ENCODE measurements at places on chromosomes 7 and 10. TPM values are rescaled to one million over a fixed set of nuclear protein-coding genes. Genes with fewer than 3 reads are reported as not detected.

GRCh38 chr10:117320050-117320665, 55.1 kb downstream of the PDZD8 start:
- DNase-seq, result no peak

The EVX1 gene
- total RNA-seq, result not detected

The MRPL43 gene
- 80.9 TPM for total RNA-seq

DNA sequence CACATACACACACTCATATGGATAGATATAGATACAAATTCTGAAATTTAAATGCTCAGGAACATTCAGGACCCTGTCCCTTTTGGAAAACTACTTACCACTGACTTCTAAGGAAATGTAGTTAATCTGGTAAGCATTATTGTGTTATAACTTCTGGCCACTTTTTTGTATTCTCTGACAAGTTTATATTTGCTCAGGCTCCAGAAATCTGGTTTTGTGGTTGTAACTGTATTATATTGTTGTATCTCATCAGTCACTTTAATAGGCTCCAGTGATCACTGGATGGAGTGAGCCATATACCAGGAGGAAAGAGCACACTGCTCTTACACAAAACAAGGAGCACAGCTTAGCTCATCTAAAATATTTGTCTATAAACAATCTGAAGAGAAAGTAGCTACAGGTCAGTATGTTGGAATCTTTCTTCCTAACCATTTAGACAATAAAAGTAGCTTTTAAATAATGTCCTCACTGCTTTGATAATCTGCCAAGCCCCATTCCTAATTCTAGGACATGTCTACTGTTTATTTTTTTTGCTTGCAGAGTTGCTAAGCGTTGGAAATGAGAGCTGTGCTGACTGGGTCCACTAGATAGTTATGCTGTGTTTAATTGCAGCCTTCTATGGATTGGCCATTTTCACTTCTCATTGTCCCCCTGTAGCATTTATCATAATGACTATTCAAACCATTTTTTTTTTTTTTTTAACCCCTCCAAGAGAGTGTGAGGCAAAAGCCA, 43.8 kb downstream of the SMNDC1 start:
- no peak for DNase-seq

The RARRES2 gene
- not detected for total RNA-seq

DNA sequence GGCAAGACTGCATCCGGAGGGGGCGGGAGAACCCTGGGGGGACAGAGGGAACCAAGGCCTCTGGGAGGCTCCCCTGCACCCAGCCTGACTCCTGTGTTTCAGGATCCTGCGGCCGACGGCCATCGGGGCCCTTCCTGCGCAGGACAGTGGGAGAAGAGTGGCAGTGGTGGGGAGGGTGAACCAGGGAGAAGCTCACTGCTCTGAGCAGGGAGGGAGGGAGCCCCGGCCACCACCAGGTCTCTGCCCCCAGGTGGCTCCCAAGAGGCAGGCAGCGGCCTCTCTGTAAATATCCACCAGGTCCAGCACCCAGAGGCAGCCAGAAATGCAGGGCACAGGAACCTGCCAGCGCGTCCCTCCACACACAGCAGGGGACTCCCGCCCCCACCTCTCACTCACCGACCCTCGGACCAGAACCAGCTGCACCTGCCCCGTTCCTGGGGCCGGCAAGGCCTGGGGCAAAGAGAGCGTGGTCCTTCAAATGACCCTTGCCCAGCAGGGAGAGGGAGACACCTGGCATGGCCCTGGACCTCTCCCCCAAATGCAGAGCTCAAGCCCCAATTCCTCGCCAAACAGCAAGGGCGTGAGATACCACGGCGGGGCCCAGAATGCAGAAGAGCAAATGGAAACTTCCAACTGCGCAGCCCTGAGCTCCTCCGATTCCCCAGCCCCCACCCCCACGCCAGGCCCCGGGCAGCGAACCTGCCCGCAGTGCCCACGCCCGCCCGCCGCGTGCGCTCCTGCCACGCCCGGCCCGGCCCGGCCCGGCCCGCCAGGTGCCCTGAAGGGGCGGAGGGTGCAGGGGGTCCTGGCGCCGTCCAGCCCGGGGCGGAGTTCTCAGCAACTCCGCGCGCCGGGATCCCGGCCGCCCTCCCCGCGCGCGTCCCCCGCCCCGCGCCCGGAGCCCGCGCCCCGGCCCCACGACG, 805 bp downstream of the RASGEF1A start:
- DNase-seq, result no peak

DNA sequence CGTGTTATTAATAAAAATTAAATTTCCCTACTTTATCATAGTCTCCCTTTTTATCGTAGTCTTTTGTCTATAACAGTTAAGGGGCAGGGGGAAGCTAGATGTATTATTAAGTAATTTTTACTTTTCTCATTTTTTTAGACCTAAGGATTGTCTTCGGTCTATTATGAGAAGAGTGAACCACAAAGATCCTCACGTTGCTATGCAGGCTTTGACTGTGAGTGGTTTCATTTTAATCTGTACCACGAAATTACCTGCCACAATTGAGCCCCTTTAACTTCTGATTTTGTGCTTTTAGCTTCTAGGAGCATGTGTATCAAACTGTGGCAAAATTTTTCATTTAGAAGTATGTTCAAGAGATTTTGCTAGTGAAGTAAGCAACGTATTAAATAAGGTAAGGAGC, 40.6 kb downstream of the STAM start:
- DNase-seq, result no peak

The ZNF467 gene
- 6.8 TPM for total RNA-seq

DNA sequence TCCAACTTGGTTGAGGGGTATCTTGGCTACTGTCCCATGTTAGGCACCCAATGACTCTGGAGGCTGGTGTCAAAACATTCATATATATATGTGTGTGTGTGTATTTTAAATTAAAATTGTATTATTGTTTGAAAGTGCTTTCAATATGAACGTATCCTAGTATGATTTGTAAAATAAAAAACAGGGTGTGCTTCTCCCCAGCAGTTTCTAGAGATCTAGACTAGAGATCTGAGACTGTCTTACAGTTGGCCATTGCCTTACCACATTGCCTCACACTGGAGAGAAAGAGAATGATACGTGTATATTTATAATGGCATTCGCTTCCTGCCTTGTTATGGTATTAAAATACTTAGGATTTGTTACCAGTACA, 1.2 kb downstream of the BAG3 start:
- DNase-seq, result no peak

DNA sequence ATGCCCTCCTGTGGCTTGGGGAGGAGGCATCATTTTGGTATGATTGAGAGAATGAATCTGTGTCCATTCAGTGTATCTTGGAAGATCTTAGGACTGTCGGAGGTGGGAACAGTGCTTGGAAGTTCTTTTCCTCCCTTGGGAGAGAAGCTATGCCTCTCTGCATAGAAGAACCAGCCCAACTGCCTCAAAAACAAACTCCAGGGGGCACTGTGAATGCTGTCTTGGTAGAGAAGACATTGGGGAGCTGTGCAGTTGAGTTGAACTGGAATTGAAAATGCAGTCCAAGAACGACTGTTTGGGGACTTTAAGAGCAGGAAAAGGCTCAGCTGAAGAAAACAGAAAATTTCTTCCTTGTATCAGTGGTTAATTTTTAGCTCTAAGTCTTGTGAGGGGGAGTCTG, 4.9 kb upstream of the GJD4 start:
- DNase-seq, result no peak

DNA sequence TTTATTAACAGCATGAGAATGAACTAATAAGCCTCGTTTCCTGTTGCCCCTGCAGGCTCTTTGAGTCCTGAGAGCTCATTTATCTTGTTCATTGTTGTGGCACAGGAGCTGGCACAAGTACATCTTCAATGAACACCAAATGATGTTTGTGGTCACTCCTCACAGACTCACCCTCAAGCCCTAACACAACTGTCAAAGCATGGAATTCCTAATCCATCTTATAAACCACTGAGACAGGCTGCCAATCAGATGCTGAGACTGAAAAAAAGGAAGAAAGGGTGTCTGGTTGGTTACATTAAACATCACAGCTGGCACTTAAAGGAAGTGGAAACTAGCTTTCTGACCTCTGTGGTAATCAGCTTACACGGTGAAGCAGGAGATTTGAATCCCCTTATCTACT, 7.7 kb upstream of the CCDC172 start:
- DNase-seq, result no peak

GRCh38 chr7:7967886-7968543, 581 bp upstream of the GLCCI1 start:
- no peak for DNase-seq
